ENCODE measurements at places on chromosomes 6 and 20.

DNA sequence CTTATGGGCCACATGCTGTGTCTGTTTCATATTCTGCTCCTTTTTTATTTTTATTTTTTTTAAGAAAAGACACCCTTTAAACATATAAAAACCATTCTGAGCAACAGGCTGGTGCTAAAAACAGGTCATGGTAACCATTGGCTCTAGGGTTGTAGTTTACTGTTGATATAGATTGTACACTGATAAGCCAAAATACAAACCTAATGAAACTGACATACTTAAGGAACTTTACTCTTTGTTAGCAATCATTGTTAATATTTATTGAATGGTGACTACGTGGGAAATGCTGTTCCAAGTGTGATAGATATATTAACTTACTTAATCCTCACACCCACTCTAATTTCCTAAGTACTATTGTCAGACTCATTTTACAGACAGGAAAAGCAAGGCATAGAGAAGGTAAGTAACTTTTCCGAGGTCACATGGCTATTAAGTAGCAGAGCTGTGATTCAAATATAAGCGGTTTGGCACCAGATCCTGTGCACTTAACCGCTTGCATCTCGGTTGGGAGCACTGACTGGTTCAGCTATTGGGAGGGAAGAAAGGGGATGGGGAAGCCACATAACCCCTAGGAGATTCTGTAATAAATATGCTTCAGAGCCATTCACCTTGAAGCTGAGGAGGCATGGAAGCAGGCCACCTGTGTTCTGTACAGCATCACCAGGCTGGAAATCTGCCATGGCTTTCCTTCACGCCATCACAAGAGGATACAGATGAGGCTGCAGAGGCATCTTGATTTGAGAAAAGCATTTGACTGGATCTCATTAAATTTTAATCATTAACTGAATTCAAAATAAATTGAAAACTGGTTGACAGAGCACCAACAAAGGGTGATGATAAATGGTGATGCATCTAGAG, 4.9 kb downstream of the TRAF3IP2 start:
- DNase-seq, result no peak

- DNase-seq, result no peak
Observed at GRCh38 chr6:158413814-158414565, 101.7 kb downstream of the TULP4 start.

DNA sequence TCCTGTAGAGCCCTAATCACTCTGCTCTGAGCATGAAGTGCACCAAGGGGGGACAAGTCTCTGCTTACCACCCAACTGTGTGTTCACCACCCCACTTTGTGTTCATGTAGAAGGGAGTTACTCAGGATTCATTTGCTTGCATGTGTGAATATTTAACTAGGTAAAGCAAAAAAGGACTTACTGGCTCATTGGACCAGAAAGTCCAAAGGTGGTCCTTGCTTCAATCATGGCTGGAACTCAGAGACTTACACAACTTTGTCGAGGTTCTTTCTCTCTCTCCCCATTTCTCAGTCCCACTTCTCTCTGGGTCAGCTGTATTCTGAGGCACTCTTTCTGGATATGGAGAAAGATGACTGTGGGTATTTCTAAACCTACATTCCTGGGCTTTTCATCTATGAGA, 4.0 kb downstream of the TMEM200A start:
- DNase-seq, result no peak

DNA sequence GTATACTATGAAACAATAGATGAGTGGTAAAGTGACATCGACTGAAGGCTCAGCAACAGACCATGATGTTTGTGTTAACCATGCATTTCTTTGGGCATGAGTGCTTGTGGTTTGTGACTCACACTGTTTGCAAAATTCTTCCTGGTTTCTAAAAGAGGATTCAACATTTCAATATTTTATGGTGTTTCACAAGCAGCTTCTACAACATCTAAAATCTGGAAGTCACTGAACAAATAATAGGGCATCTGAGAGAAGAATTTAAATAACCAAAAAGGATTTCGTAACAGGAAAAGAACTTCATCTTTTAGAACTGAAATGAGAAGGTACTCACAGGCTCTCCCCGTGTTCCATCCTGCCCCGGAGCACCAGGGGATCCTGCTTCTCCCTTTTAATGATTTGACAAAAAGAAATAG, 146.2 kb downstream of the COL21A1 start:
- no peak for DNase-seq

- peak; percentile 20 for DNase-seq
Observed at GRCh38 chr6:14730654-14731053, 515.2 kb upstream of the JARID2 start.

DNA sequence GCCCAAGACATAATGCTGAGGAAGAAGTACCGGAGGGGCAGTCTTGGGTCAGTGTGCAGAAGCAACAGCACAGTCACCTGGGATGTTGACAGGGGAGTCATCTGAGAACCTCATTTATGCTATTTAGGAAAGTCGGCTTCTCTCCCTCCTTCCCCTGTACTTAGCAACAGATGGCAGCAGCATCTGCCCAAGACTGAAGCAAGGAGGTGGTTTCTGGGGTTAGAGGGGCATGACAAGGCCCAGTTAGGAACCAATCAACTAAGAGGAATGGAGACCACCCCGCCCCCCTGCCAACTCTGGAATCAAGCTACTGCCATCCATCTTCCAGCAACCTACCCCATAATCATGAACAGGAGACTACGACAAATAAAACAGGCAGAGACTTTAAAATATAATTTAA, 21.7 kb downstream of the RIPK1 start:
- no peak for DNase-seq

- DNase-seq, result no peak
Observed at GRCh38 chr20:43751167-43752050, 24.6 kb upstream of the GTSF1L start.

GRCh38 chr6:105077596-105078385, 102.0 kb downstream of the POPDC3 start:
- no peak for DNase-seq

GRCh38 chr20:38585404-38586180, 4.6 kb downstream of the ADIG start:
- no peak for DNase-seq

- DNase-seq, result no peak
Observed at GRCh38 chr6:56450882-56451739, 191.6 kb downstream of the DST start.

DNA sequence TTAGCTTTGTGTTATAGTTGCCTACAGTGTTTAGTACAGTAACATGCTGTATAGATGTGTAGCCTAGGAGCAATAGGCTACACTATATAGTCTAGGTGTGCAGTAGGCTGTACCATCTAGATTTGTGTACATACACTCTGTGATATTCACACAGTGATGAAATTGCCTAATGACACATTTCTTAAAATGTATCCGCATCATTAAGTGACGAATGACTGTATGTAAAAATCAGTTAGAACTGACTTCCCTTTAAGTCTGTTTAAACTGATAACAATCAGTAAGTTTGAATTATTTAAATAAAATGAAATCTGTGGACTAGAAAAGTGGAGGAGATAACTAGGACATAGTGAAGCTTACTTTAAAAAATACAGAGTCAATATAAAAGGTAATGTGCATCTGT, 176.1 kb downstream of the CDKAL1 start:
- no peak for DNase-seq

DNA sequence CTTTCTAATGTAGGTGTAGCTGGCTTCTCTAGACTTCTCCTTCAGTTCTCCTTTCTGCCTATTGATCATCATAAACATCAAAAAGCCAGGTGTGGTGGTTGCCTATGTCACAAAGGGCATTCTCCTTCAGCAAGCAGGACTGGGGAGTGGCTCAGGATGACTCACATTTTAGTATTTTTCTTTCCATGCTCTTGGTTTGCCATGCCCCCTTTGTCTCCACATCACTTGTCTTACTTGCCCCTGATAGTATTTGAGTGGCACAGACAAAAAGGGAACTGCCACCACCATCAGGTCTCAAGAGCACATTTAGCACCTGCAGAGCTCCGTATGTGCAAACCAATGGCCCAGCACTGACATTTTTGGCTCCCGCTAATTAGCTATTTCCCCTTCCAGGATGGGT, 698.8 kb downstream of the DHX35 start:
- no peak for DNase-seq

Data from hippocampal formation (tissue), 2 donors.